ENCODE measurements at places on chromosomes 7 and 10. TPM values are rescaled to one million over a fixed set of nuclear protein-coding genes. Genes with fewer than 3 reads are reported as not detected.
A peak's percentile ranks its signal among the peaks of the same experiment; 100 is the strongest.

UCN3 gene
- total RNA-seq, result not detected

PIP gene
- not detected for total RNA-seq

DNA sequence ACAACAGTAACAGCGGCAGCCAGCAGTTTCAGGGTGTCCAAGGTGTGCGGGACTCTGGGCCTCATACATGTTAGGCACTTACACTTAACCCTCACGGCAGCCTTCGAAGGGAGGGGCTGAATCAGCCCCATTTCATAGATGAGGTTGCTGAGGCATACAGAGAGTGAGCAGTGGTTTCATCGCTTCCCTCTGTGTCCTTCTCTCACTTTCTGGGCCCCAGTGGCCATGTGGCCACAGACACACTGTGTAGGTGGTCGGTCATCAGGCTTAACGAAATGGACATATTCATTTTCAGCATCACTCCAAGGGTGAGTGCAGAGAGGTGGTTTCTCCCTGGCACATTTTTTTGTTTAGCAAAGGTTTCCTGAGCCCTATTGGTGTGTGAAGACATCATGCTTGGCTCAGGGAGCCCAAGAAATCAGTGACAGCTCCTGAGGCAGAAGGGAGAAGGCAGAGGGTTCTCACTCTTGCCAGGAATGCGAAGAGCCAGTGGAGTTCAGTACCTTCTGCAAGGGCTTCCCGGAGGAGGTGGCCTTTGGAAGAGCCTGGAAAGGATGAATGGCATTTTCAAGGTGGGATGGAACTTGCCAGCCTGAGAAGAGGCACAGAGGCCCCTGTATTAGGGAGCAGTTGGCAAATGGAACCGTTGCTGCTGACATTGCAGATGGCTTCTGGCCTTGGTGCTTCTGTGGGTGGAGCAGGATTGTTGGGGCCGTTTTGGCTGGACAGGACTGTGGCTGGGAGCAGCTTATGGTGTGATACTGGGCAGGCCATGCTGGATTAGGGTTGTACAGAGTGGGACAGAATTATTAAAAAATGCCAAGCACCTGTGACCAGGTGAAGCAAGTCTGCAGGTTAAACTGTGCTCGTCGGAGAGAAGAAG lies 61.7 kb upstream of the PPIF start:
- peaks cover 58% of the 10 kb centered on the region for H3K4me1 ChIP-seq
- H3K27ac ChIP-seq, result peak overlapping the region; percentile 98
- peaks cover 44% of the 10 kb centered on the region for H3K36me3 ChIP-seq
- peak overlapping the region; percentile 35 for H3K4me3 ChIP-seq

PVRIG gene
- 27.4 TPM for total RNA-seq

- H3K27ac ChIP-seq, result no peak overlapping the region
- DNase-seq, result no peak
- H3K36me3 ChIP-seq, result no peaks in the 10 kb centered on the region
- no peak overlapping the region for H3K4me3 ChIP-seq
- no peaks in the 10 kb centered on the region for H3K27me3 ChIP-seq
These were observed 113.7 kb upstream of the ADARB2 start for GRCh38 chr10:1850971-1851527.

TRUB1 gene
- total RNA-seq, result 15.8 TPM

- peaks cover 30% of the 10 kb centered on the region for H3K4me1 ChIP-seq
- H3K27me3 ChIP-seq, result no peaks in the 10 kb centered on the region
- no peak overlapping the region for H3K27ac ChIP-seq
- H3K4me3 ChIP-seq, result no peak overlapping the region
These were observed 3.6 kb downstream of the GNA12 start for GRCh38 chr7:2840458-2840857.

GRCh38 chr7:44079331-44080021 lies 2.9 kb downstream of the POLM start:
- H3K36me3 ChIP-seq, result peaks cover 13% of the 10 kb centered on the region
- no peak for DNase-seq
- peak overlapping the region; percentile 99 for H3K4me3 ChIP-seq
- H3K4me1 ChIP-seq, result peaks cover 18% of the 10 kb centered on the region
- no peak overlapping the region for H3K27ac ChIP-seq

DNA sequence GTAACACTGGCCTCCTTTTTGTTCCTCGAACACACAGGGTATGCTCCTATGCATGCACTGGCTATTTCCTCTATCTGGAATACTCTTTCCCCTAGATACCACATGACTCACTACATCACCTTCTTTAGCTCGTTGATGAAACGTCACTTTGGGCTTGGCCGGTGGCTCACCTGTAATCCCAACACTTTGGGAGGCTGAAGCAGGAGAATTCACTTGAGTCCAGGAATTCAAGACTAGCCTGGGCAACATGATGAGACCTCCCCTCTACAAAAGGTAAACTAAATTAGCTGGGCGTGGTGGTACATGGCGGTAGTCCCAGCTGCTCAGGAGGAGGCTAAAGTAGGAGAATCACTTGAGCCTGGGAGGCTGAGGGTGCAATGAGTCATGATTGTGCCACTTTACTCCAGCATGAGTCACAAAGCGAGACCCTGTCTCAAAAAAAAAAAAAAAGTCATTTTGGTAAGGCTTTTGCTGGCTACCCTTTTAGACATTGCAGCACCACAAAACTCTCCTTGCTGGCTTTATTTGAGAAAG lies 14.5 kb downstream of the ANKIB1 start:
- H3K4me1 ChIP-seq, result no peaks in the 10 kb centered on the region
- DNase-seq, result no peak
- no peak overlapping the region for H3K4me3 ChIP-seq

DNA sequence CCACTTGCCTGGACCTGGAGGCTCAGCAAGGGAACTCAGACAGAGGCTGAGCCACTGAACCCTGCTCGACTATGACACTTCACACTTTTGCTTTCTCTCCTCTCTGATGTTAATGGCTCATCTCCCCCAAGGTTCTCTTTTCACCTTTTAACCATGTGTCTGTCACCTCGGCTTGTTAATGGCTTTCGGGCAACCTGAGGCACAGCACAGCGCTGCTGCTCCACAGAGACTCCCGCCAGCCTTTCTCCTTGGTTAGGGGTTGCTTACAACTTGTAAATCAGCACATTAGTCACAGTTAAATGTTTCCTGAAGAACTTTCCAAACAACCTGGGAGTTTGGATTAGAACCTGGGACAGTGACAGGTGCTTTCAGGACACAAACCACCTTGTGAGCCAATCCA lies 136.2 kb upstream of the TBX20 start:
- H3K4me3 ChIP-seq, result no peak overlapping the region
- H3K27me3 ChIP-seq, result no peaks in the 10 kb centered on the region
- H3K36me3 ChIP-seq, result no peaks in the 10 kb centered on the region
- no peak overlapping the region for H3K27ac ChIP-seq
- H3K4me1 ChIP-seq, result no peaks in the 10 kb centered on the region

DNAJC12 gene
- total RNA-seq, result 2.1 TPM

AGAP5 gene
- 5.9 TPM for total RNA-seq

WDR86 gene
- total RNA-seq, result not detected

FAM131B gene
- 0.05 TPM for total RNA-seq

GRCh38 chr10:46540412-46541016 lies 15.9 kb downstream of the GPRIN2 start:
- DNase-seq, result no peak
- no peaks in the 10 kb centered on the region for H3K4me1 ChIP-seq
- no peaks in the 10 kb centered on the region for H3K36me3 ChIP-seq

DNA sequence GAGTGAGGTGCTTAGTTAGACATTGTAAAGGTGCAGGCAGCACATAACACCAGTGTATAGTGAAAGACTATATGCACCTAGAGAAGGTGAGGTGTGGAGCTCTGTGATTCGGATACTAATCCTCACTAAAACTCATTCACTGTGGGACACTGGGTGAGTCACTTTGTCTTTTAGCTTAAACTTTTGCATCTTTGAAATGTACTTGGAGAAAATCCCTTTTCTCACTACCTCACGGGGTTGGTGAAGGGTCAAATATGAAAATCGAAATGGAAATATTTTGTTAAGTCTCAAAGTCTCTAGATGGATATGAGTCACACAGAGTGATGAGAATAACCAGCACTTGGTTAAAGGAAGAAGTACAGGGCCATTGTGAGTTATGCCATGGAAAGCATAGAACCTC lies 38.0 kb downstream of the MDFIC start:
- H3K4me1 ChIP-seq, result peaks cover 12% of the 10 kb centered on the region
- H3K4me3 ChIP-seq, result peak overlapping the region; percentile 10
- H3K36me3 ChIP-seq, result no peaks in the 10 kb centered on the region
- peak; percentile 38 for DNase-seq
- H3K27me3 ChIP-seq, result no peaks in the 10 kb centered on the region
- no peak overlapping the region for H3K27ac ChIP-seq

GRCh38 chr10:130038611-130039109 lies 72.0 kb downstream of the C10orf143 start:
- H3K36me3 ChIP-seq, result no peaks in the 10 kb centered on the region
- no peak overlapping the region for H3K4me3 ChIP-seq
- no peaks in the 10 kb centered on the region for H3K27me3 ChIP-seq
- no peak overlapping the region for H3K27ac ChIP-seq
- no peaks in the 10 kb centered on the region for H3K4me1 ChIP-seq

DNA sequence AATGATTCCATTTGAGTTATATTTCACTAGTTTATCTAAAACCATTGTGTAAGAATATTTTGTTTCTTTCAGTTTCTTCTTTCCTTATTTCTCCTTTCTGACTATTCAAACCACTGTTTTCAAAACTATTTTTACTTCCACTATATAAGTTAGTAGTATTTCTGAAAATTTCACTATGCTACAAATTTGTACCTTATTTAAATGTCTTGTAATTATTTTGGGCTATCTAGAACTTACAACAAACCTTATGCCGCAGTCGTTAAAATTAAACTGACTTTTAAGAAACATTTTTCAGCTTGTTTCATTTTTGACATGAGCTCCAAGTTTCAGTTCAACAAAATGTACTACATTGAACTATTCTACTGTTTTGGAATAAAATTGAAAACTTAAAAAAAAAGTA lies 1.8 kb downstream of the TFEC start:
- no peak overlapping the region for H3K27ac ChIP-seq
- H3K4me1 ChIP-seq, result peaks cover 9% of the 10 kb centered on the region
- DNase-seq, result peak; percentile 26
- H3K27me3 ChIP-seq, result no peaks in the 10 kb centered on the region
- H3K4me3 ChIP-seq, result 0 out of 2 replicates have a peak overlapping the region, but pooled peaks have one; percentile 0

HECW1 gene
- 0.21 TPM for total RNA-seq

GRCh38 chr7:78002021-78002420 lies 203.4 kb downstream of the PHTF2 start:
- H3K4me3 ChIP-seq, result no peak overlapping the region
- no peak for DNase-seq
- H3K27me3 ChIP-seq, result no peaks in the 10 kb centered on the region
- H3K36me3 ChIP-seq, result no peaks in the 10 kb centered on the region

- H3K36me3 ChIP-seq, result no peaks in the 10 kb centered on the region
- no peaks in the 10 kb centered on the region for H3K27me3 ChIP-seq
- H3K27ac ChIP-seq, result no peak overlapping the region
- no peak for DNase-seq
- H3K4me1 ChIP-seq, result no peaks in the 10 kb centered on the region
- H3K4me3 ChIP-seq, result no peak overlapping the region
These were observed 1.9 kb upstream of the RUFY2 start for GRCh38 chr10:68408898-68409518.

ATAD1 gene
- 48.9 TPM for total RNA-seq

TMEM270 gene
- total RNA-seq, result not detected

DNA sequence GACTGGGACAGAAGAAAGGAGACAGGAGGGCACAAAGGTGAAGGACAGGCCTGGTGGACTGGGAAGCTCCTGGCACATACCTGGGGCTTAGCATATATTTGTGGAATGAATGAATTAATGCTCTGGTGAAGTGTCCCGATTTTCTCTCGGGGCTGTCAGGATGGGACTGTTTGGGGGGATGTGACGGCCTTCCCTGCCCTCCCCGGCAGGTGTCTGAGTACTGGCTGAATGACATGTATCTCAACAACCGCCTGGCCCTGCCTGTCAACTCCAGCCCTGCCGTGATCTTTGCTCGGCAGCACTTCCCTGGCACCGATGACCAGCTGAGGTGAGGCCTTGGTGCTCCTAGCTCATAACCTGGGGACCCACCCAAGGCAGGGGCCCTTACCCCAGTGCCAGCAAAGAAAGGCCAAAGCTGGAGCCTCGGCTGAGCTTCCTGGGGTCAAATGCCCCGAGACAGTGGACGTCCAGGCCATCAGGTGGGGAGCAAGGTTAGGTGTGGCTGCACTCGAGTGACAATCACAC lies 6.5 kb downstream of the CHAT start:
- H3K27ac ChIP-seq, result no peak overlapping the region
- H3K36me3 ChIP-seq, result no peaks in the 10 kb centered on the region
- H3K27me3 ChIP-seq, result no peaks in the 10 kb centered on the region
- no peaks in the 10 kb centered on the region for H3K4me1 ChIP-seq

DNA sequence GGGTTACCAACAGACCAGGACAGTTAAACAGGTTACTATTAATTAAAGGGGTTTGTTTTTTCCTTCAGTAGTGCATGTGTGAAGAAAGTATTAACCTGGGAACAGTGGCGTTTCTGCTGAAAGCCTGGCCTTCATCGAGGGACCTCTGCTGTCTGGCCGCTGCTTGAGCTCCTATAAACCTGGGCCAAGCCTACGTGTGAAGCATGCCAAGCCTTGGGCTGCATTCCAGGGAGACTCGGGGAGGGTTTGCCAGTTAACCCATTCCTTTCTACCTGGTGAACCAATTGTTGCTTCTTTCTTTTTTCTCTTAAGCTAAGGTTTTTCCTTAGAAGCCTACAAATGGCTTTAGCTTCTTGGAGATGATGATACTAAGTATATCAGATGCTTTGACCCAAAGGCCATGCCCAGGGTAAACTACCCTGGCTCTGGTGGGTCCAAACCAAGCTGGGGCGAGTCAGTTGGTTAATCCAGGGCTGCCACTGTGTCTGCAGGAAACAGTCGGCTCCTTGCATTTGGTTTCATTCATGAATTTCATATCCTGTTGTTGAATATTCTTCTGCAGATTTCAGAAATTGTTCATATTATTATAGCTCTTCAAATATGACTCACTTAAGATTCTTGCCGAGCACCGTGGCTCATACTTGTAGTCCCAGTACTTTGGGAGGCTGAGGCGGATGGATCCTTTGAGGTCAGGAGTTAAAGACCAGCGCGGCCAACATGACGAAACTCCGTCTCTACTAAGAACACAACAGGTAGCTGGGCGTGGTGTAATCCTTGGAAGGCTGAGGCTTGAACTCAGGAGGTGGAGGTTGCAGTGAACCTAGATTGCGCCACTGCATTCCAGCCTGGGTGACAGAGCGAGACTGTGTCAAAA lies 23.8 kb downstream of the PFKP start:
- H3K4me3 ChIP-seq, result no peak overlapping the region
- no peaks in the 10 kb centered on the region for H3K27me3 ChIP-seq
- DNase-seq, result no peak
- H3K27ac ChIP-seq, result peak overlapping the region; percentile 12

DNA sequence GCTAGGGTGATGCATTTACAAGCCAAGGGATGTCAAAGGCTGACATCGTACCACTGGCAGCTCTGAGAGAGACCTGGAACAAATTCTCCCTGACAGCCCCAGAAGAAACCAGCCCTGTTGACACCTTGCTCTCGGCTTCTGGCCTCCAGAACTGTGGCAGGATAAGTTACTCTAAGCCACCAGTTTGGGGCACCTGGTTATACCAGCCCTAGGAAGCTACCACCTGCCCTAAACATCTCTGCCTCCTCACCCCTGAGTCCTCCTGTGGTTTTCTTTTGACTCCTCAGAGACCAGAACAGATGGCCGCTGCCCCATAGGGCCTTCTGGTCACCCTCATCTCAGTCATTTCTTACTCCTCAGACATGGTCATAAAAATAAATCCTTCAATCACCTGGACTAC lies 107.4 kb downstream of the CPXM2 start:
- no peak for DNase-seq
- no peaks in the 10 kb centered on the region for H3K4me1 ChIP-seq
- no peak overlapping the region for H3K27ac ChIP-seq

GRCh38 chr10:79452174-79452611 lies 6.8 kb upstream of the ZCCHC24 start:
- H3K27me3 ChIP-seq, result no peaks in the 10 kb centered on the region
- no peaks in the 10 kb centered on the region for H3K4me1 ChIP-seq

All from GM12878 (cell line).